ENCODE measurements at places on chromosomes 5 and 9. TPM values are rescaled to one million over a fixed set of nuclear protein-coding genes. Genes with fewer than 3 reads are reported as not detected.
A peak's percentile ranks its signal among the peaks of the same experiment; 100 is the strongest.

Gene JAK2
- total RNA-seq: 43.9 TPM

Gene THBS4
- total RNA-seq: 0.48 TPM

Gene NR4A3
- 43.4 TPM for total RNA-seq

- no peak overlapping the region for H3K4me3 ChIP-seq
- H3K27ac ChIP-seq: no peak overlapping the region
- H3K36me3 ChIP-seq: no peaks in the 10 kb centered on the region
These were observed 161.2 kb upstream of the PTGER4 start for GRCh38 chr5:40518485-40518917.

DNA sequence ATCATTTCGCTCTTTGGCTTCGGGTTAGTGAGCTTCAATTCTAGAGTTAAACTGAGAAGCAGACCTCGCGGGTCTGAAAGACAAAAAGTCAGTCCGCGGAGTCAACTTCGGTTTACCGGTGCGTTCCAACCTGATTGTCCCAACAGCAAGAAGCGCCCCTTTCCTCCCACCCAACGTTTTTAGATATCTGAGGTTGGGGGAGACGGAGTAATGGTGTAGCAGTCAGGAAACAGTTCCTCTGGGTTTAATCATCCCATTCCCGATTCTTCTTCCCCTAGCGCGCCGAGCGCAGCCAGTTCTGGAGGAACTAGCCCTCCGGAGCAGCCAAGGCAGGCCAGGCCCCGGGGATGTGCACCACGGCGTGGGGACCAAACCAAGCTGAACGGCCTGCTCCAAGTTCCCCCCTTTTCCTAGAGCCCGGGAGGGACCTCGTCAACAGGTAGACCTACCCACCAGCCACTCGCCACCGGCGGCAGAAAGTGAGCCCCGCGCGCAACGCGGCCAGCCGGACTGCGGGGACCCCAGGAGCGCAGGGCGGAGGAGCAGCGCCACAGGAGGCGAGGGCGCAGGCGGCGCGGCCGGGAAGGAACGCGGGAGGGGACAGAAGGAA lies 622 bp upstream of the ISL1 start:
- H3K4me3 ChIP-seq: no peak overlapping the region
- H3K36me3 ChIP-seq: no peaks in the 10 kb centered on the region
- H3K27ac ChIP-seq: no peak overlapping the region
- H3K4me1 ChIP-seq: no peaks in the 10 kb centered on the region
- H3K27me3 ChIP-seq: peaks cover 57% of the 10 kb centered on the region

DNA sequence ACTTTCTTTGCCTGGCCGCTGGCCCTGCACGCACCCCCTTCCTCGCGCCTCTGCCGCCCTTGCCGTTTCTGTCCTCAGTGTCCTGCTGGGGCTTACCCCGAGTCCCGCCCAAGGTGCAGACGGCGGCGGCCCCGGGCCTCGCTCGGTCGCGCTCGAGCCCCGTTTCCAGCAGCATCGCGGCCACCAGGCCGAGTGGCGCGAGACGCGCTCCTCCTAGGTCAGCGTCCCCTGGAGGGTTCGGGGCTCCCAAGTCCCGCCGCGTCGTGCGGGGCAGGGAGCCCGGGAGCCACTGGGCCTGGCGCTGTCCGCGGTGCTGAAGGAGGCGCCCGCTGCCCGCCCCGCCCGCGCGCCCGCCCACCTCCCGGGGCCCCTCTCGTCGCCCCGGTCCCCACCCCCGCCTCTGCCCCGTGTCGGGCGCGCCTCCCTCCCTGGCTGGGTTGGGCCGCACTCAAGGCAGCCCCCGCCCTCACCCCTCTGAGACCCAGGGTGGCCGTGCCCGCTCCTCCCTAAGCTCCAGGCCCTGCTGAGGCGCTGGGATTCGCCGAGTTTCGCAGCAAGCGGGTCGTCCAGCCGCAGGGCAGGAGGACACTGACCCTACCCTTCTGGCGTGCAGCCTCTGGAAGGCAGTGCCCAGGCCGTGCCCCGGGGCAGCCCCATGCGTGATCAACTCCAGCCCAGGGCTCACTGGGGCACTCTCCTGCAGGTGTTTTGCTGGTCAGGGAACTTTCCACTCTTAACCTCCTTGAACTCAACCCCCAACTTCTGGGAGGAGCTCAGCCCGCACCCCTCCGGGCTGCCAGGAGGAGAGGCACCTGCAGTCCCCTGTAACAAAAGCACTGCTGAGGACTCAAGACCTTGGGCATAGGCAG lies at the start of gene LHX3:
Gene LHX3 (minus strand): TSS at position 291 of the 869 bp plus-strand sequence. CDS start 116 bp downstream, at position 175.
- H3K4me3 ChIP-seq: no peak within 1 kb of the TSS
- peak; percentile 60 for DNase-seq
- peaks cover 28% of the 10 kb centered on the region for H3K27me3 ChIP-seq
- H3K27ac ChIP-seq: no peak within 1 kb of the TSS
- H3K36me3 ChIP-seq: peaks cover 9% of the 10 kb centered on the region

- no peak for DNase-seq
- no peaks in the 10 kb centered on the region for H3K36me3 ChIP-seq
- H3K4me1 ChIP-seq: no peaks in the 10 kb centered on the region
- no peaks in the 10 kb centered on the region for H3K27me3 ChIP-seq
- H3K27ac ChIP-seq: no peak overlapping the region
These were observed 15.2 kb upstream of the ZCCHC9 start for GRCh38 chr5:81286059-81286617.

- no peaks in the 10 kb centered on the region for H3K27me3 ChIP-seq
- DNase-seq: no peak
- peak overlapping the region; percentile 70 for H3K4me3 ChIP-seq
These were observed 410 bp downstream of the GLIPR2 start for GRCh38 chr9:36136894-36137391.

DNA sequence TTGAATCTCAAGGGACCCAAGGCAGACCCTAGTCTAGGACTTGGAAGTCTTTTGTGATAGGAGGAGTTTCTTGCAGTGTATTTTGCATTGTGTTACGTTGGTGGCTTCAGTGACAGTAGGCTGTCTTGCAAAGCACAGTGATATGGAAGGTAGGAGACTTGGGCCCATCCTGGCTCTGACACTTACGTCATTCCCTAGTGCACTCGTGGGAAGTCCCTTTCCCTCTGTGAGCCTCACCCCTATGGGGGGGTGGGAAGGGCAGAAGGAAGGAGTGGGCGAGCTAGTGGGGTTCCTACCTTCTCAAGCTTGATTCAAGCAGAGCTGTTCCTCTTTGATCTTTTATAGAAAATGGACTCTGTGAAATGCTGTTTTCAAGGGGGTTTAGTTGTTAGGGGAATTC lies 9.2 kb upstream of the TEX53 start:
- no peak overlapping the region for H3K27ac ChIP-seq
- no peaks in the 10 kb centered on the region for H3K36me3 ChIP-seq
- DNase-seq: no peak
- H3K4me1 ChIP-seq: no peaks in the 10 kb centered on the region
- peaks cover 3% of the 10 kb centered on the region for H3K27me3 ChIP-seq

- no peaks in the 10 kb centered on the region for H3K36me3 ChIP-seq
- H3K27me3 ChIP-seq: no peaks in the 10 kb centered on the region
- DNase-seq: peak; percentile 30
- no peak overlapping the region for H3K4me3 ChIP-seq
These were observed 2308.8 kb upstream of the ACO1 start for GRCh38 chr9:30075451-30076199.
